ENCODE measurements at places on chromosomes 13 and 19.
A peak's percentile ranks its signal among the peaks of the same experiment; 100 is the strongest.

GRCh38 chr13:97631158-97631557 is 197.2 kb downstream of the RAP2A start:
- H3K4me1 ChIP-seq, result no peaks in the 10 kb centered on the region
- H3K27me3 ChIP-seq, result peaks cover 1% of the 10 kb centered on the region
- no peak overlapping the region for H3K27ac ChIP-seq
- no peak for DNase-seq
- no peaks in the 10 kb centered on the region for H3K36me3 ChIP-seq

DNA sequence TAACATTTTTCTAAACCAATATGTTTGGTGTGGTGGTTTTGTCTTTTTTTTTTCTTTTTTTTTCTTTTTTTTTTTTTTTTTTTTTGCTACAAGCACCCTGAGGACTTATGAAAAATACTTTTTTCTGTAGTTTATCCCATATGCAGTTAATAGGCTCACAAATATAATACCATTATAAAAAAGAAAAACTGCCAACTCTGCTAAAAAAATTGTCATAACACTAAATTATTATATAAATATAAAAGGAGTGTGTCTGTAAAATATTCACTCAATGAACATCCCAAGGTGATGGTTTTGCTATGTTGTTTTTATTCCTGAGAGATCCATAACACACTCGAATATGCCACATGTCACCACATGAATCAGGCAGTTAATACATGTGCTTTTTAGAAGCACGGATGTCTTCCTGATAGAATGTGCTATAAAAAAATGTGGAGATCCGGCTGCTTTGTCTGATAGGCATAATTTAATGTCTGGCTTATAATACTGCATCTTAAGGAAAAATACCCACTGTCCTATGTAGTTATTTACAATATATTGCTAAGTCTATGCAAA is 110.7 kb upstream of the ZNF507 start:
- H3K27ac ChIP-seq, result no peak overlapping the region
- no peak overlapping the region for H3K4me3 ChIP-seq
- no peaks in the 10 kb centered on the region for H3K4me1 ChIP-seq
- H3K27me3 ChIP-seq, result peaks cover 1% of the 10 kb centered on the region

DNA sequence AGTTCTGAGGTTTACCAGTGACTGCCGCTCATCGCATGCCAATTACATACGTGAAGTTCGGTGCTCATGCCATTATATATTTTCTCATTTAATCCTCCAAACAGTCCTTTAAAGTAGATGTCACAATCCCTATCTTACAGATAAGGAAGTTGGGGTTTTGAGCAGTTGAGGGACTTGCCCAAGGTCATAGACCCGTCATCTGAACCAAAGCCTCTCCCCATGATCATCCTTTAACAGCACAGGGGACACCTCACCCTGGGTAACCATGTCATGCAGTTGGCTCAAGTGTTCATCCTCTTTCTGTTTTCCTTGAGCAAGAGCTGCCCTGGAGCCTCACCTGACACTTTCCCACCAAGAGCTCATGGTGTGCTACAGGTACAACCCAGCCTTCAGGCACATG is 69.1 kb downstream of the HSPH1 start:
- no peak for DNase-seq
- no peaks in the 10 kb centered on the region for H3K36me3 ChIP-seq
- peaks cover 40% of the 10 kb centered on the region for H3K27me3 ChIP-seq
- H3K4me3 ChIP-seq, result no peak overlapping the region
- no peaks in the 10 kb centered on the region for H3K4me1 ChIP-seq
- no peak overlapping the region for H3K27ac ChIP-seq

GRCh38 chr13:61253105-61253877 is 162.4 kb downstream of the PCDH20 start:
- no peaks in the 10 kb centered on the region for H3K27me3 ChIP-seq
- no peak overlapping the region for H3K4me3 ChIP-seq
- no peaks in the 10 kb centered on the region for H3K36me3 ChIP-seq
- H3K4me1 ChIP-seq, result no peaks in the 10 kb centered on the region
- DNase-seq, result no peak
- no peak overlapping the region for H3K27ac ChIP-seq

- H3K27ac ChIP-seq, result no peak overlapping the region
- H3K4me1 ChIP-seq, result no peaks in the 10 kb centered on the region
- H3K4me3 ChIP-seq, result no peak overlapping the region
- H3K27me3 ChIP-seq, result no peaks in the 10 kb centered on the region
Observed at GRCh38 chr13:54949735-54950134, 1921.1 kb downstream of the OLFM4 start.

DNA sequence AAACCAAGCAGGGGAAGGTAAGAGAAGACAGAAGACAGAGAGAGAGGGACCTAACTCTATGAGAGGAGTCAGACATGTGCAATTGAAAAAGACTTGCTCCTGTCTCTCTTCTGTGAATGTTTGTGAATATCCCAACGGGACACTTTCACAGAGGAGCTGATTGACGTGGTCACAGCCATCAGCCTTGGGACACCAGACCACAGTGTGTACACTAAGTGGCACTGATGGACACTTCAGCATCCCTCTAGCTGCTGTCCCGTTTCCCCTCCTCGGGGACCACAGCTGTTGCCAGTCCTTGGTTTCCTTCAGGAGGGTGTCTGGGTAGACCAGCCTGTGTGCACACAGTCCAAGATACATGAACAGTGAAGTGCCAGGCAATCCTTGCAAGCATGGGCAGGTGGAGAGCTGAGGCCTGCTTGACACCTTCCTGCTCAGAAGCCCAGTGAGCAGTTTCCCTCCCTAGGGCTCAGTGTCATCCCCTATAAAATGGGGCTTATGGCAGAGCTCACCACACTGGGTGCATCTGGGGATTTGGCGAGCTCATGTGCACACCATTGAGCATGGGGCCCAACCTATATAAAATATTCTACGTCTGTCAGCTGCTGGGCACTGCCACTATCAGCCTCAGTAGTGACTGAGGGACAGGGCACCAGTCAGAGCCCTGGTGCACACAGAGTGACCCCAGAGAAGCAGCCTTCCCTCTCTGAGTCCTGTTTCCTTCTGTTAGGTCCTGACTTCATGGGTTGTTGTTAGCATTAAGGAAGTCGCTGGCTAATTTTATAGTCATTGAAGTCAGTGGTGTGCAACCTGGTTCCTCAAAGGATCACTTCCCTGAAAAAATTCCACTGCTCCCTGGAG is 4.3 kb upstream of the USF2 start:
- no peak overlapping the region for H3K27ac ChIP-seq
- DNase-seq, result no peak

DNA sequence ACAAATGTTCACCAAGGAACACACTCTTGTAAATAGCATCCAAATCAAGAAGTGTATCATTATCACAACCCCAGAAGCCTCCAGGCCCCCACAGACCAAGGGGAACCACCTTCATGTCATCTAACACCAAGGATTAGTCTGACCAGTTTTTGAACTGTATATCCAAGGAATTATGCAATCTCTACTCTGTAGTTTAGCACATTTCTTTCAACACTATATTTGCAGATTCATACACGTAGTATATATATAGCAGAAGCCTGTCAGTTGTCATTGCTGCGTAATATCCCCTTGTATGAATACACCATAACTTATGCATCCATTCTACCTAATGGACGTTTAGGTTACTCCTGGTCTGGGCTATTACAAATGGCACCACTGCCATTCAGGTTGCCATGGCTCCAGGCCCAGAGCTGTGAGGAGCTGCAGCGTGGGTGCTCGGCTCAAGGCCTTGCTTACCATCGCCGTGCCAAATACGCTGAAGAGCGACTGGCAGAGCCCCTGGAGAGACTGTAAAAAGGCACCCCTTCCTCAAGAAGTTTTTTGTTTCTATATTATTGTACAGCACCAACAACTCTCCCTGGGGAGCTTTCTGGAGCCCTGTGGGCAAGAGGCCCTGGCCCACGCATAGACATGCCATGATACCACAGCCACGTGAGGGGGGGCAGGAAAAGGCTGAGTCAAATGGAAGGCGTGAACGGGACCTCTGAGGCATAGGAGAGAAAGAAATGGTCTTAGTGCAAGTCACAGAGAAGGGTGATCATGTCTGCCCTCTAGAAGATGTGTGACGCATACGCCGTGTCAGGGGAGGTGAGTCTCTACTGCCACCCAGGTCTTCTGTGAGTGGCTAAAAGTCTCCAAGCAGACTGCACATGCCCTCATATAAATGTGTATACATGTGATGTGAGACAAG is 10.8 kb downstream of the LATS2 start:
- no peak for DNase-seq
- H3K4me1 ChIP-seq, result peaks cover 71% of the 10 kb centered on the region
- H3K36me3 ChIP-seq, result peaks cover 29% of the 10 kb centered on the region
- peak overlapping the region; percentile 3 for H3K27ac ChIP-seq
- H3K27me3 ChIP-seq, result peaks cover 4% of the 10 kb centered on the region
- H3K4me3 ChIP-seq, result 0 out of 2 replicates have a peak overlapping the region, but pooled peaks have one; percentile 19

- no peak overlapping the region for H3K4me3 ChIP-seq
- H3K36me3 ChIP-seq, result peaks cover 90% of the 10 kb centered on the region
- no peak for DNase-seq
Observed at GRCh38 chr19:53078668-53079067, 24.6 kb downstream of the ZNF160 start.

GRCh38 chr19:1053176-1054101 is 13.5 kb upstream of the ARHGAP45 start:
- peaks cover 12% of the 10 kb centered on the region for H3K36me3 ChIP-seq
- no peaks in the 10 kb centered on the region for H3K4me1 ChIP-seq
- no peak for DNase-seq
- no peak overlapping the region for H3K27ac ChIP-seq
- peaks cover 3% of the 10 kb centered on the region for H3K27me3 ChIP-seq

GRCh38 chr13:86282442-86282841 is 483.2 kb upstream of the SLITRK6 start:
- no peaks in the 10 kb centered on the region for H3K4me1 ChIP-seq
- no peaks in the 10 kb centered on the region for H3K27me3 ChIP-seq
- H3K36me3 ChIP-seq, result no peaks in the 10 kb centered on the region
- no peak for DNase-seq
- H3K4me3 ChIP-seq, result no peak overlapping the region
- no peak overlapping the region for H3K27ac ChIP-seq

DNA sequence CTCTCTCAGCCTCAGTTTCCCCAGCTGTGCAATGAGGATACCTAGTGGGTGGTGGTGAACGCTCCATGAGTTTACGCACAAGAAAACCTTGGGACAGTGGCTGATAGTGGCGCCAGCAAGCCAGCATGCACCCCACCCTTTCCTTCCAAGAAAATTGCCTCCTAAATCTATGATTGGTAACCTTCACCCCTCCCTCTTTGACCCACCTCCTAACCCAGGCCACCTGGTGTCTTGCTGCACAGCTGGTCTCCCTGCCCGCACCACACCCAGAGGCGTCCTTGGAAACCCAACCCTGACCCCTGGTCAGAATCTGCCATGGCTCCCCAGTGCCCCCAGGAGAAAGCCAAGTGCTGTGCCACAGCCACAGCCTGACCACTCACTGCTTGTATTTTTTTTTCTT is 22.8 kb upstream of the BCL3 start:
- H3K27me3 ChIP-seq, result no peaks in the 10 kb centered on the region
- peaks cover 34% of the 10 kb centered on the region for H3K4me1 ChIP-seq
- no peak for DNase-seq
- no peak overlapping the region for H3K4me3 ChIP-seq
- H3K36me3 ChIP-seq, result no peaks in the 10 kb centered on the region

DNA sequence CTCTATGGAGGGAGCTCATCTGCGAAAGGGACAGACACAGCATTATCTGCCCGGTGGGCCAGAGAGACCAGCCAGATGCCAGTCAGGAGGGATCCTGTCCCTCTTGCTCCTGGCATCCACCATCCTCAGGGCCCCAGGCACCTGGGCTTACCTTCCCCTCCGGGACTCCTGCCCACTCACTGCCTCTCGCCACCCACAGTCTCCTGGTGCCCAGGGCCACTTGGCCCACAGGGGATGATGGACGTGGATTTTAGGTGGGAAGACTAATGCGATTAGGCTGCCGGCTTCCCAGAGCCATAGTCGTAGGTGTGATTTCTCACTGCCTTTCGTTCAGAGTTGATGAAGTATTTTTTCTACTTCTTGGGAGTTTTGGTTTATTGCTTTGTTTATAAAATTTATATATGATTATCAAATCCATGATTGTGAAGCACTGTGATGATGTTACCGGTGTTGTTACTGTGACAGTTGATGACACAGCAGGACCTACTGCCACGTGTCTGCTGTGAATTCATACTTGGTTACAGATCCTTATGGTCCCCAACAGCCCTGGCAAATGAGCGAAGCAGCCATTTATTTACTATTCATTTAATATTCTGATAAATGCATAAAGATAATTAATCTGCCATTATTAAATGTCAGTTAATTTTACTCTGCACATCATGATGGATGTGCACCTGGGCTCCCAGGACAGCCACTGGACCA is 14.5 kb upstream of the CHAMP1 start:
- no peak overlapping the region for H3K27ac ChIP-seq
- no peaks in the 10 kb centered on the region for H3K27me3 ChIP-seq
- H3K4me1 ChIP-seq, result no peaks in the 10 kb centered on the region
- no peak for DNase-seq
- no peak overlapping the region for H3K4me3 ChIP-seq
- peaks cover 22% of the 10 kb centered on the region for H3K36me3 ChIP-seq

DNA sequence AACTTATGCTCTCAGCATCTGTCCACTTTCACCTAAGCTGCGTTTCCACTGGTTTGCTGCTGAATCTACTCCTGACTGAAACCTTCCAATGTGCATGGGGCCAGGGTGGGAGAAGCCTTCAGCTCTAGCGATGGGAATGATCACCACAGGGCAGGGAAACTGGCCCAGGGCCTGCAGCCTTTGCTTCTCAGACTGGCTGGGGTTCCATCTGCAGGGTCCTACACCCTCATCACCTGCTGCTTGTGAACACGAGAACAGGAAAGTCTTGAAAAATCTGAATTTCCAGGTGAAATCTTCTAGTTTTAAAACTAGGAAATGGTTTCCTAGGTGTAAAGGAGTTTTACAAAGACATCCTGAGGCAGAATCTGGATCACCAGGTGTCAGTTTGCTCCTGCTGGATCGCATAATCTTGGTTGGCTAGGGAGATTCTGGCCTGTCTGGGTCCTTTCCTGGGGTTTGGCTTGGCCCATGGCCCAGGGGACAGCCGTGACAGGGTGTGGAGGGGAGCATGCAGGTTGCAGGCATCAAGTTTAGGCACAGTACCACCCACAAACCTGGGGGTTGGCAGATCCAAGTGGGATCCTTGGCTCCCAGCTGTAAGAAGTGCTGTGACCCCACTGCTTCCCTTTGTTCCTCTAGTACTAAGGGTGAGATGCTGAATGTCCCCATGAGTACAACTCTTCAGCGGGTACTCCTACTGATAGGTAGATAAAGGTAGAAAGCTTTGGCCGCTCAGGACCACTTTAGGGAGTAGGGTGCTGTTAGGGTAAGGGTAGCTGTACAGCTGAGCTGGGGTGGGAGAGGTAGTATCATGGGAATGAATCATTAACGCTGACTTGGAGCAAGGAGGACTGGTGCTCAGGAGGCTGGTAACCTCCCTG is 1.8 kb upstream of the UBE2M start:
- DNase-seq, result no peak
- peak overlapping the region; percentile 99 for H3K4me3 ChIP-seq
- H3K27me3 ChIP-seq, result peaks cover 11% of the 10 kb centered on the region
- peak overlapping the region; percentile 100 for H3K27ac ChIP-seq
- peaks cover 26% of the 10 kb centered on the region for H3K36me3 ChIP-seq
